Activated CD4-positive, alpha-beta memory T cell treated with anti-CD3 and anti-CD28 coated beads, Interleukin-2, amount 10 ng/mL, durations not matched to agents 7 days and 5 days (primary cell): ENCODE measurements at places on chromosomes 7 and 10.

- DNase-seq = no peak
Measured at GRCh38 chr7:47280114-47280513, 301.8 kb downstream of the TNS3 start.

GRCh38 chr10:76991621-76992020 is 646.0 kb downstream of the KCNMA1 start:
- DNase-seq = no peak

- DNase-seq = no peak
Measured at GRCh38 chr7:75861636-75862035, 17.2 kb upstream of the RHBDD2 start.

DNA sequence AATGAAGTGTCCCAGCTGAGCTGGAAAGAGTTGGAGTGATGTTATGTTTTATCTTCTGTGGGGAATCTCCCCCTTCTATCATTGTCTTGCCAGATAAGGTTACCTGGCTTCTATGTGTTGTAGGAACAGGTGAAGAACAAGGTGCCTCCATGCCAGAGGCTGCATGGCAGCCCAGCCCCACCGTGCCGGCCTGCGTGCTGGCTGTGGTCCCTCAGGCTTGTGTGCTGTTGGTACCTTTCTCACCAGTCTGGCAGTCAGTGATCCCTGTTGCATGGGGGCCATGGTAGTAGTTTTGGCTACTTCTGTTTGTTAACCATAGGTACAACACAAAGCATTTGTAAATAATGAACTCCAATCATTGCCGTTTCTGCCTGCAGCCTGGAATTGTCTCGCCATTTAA is 37.9 kb downstream of the CCM2 start:
- DNase-seq = no peak

GRCh38 chr7:71626206-71626605 is 494.3 kb downstream of the GALNT17 start:
- no peak for DNase-seq

GRCh38 chr10:101379663-101380352 is 25.8 kb downstream of the BTRC start:
- DNase-seq = no peak

DNA sequence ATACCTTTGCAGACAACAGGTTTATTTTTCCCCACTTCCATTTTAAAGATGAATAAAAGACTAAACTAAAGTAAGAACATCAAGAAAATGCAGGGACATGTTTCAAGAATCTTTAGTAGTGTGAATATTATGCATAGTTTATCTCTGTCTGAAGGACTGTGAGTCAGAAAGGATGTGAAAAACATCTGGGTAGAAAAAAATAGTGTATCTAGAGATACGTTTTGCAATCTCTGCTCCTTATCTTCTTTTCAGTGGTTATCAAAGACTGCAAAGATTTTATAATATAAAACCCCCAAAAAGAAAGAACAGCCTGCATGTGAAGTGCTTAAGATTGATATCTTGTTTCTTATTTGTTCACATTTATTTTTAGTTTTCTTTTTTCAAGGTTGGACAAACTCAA is 101.9 kb upstream of the ARHGAP21 start:
- DNase-seq = no peak

DNA sequence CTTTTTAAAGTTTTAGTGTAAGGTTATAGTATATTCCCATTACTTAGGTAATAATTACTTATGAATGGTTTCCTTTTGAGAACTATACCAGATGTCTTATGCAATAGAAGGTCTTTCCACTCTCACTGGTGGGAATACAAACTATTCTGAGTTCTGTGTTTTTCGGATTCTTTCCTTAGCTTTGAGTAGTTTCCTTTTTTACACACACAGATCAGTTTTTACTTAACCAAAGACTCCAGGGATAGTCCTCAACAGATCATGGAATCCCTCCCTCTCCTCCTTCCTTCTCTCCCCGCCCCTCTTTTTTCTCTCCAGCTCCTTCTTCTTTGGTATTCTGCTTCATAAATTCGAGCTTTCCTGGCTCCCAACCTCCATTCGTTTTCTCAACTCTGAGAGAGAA is 13.3 kb downstream of the COPG2 start:
- DNase-seq = no peak

DNA sequence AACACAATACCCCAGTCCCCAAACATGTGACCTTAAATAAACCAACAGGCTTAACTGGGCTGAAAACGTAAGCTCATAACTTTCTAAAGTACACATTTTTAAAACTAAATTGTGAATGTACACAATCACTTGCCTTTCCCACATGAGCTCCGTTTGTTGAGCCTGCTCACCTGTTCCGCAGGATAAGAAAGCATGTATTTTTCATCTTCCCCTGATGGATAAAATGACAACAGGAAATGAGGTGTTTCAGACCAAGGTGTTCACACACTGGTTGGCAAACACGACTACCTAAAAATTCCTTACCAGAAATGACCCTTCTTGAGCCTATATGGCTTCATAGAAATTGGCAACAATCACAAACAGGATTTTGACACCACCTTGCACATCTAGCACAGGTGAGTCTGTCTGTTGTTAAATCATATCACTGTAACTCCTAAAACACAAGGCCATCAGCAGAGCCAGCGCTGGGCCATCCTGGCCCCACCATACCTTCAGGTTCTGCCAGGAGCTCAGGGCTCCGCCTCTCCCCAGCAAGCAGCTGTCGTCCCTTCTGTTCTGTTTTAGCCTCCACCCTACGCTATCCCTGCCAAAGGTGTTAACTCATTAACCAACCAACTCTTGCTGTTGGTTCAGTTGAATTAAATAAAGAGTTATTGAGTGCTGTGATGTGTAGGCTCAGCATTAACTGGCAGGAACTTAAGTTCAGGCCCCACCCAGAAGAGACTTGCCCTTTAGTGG is 73.6 kb upstream of the RNF32 start:
- DNase-seq = no peak

GRCh38 chr7:130359276-130359857 is 14.8 kb downstream of the CPA5 start:
- DNase-seq = no peak

DNA sequence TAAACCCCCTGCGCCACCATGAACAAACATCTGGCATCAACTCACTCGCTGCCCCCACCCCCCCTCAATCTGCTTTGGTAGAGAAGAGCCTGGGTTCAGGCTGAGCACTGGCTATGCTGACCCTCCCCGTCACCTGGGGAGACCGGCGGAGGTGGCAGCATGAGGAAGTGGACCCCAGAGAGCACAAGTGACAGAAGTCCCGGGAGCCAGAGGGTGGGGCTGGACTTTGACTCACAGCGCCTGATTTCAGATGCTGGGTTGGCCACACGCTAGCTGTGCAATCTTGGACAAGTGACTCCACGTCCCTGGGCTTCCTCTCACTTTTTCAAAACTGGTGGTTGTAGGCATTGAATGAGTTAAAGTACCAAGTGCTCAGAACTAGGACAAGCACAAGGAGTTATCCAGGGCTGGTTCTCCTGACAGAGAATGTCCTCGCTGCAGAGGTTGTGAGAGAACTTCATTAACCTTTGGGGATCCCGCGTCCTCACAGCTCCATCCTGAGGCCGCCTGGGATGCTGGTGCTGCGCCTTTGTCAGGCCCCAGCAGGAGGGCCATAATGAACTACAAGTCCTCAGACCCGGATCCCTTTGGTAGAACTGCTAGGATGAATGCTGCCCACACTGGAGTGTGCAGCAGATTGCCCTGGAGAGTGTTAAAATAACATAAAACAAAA is 48.8 kb upstream of the RASGEF1A start:
- no peak for DNase-seq

DNA sequence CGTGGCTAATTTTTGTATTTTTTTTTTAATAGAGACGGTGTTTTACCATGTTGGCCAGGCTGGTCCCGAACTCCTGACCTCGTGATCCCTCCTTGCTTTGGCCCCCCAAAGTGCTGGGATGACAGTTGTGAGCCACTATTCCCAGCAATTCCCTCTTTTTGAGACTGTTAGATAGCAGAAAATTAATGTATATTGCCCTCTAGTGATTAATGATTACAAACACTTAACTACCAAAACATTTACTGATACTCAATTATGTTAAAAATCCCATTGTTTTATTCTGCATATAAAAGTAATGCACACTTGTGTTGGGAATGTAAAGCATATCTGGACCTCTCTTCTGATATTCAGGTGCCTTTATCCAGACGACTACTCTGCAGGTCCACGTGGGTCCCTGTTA is 41.2 kb upstream of the COBL start:
- DNase-seq = no peak

GRCh38 chr7:23808421-23808820 is 98.4 kb downstream of the STK31 start:
- no peak for DNase-seq

- no peak for DNase-seq
Measured at GRCh38 chr7:69700331-69700730, 102.1 kb downstream of the AUTS2 start.

DNA sequence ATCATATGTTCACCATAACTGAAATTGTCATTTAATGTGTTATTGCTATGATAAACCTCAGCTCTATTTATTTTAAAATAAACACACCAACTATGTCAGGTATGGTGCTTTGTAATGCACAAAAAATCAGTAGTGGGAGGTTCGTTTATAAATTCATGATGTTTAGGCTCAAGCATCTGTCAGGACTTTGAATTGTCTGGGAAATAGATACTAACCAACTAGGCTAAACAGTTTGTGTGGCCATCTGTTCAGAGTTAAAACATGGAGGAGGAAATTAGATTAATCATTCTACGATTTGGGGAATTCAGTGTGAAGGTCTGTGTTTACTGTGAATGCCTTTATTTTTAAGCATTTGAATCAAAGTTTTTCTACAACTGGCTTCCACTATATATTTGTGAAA is 212.6 kb upstream of the FZD8 start:
- no peak for DNase-seq

DNA sequence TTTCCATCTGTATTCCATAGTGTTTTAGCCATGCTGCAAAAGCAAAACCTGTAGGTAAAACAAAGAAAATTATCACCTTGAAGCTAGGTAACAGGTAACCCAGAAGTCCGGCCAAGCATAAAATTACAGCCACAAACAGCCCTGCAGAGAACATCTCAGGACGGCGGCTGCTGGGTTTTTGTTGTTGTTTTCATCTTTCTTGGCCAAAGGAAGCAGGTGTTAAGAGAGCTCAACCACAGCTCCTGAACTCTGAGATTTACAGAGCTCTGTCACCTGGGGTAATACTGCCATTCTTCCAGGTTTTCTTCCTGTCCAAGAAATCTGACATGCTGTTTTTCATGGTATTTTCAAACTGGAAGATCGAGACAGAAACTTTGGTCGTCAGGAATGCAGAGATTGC is 847 bp upstream of the SCIN start:
- no peak for DNase-seq

- DNase-seq = no peak
Measured at GRCh38 chr10:107064075-107064474, 100.4 kb downstream of the SORCS1 start.

DNA sequence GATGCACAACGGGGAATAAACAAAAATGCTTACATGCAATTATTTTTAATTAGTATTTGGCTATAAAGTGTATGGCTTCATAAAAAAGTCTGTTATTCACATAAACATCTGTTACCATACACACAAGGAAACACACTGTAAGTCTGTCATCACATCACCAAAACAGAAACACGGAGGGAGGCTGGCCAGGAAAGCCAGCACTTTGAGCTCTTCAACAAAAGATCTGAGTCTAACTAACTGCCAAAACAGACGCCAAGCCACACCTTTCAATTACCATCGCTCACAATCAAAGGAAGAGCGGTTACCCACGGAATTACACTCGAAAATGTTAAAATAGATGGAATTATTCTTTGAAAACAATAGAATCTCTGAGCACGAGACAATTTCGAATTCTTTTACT is 49.2 kb upstream of the MGMT start:
- DNase-seq = no peak

- DNase-seq = no peak
Measured at GRCh38 chr10:97788552-97789442, 17.0 kb upstream of the SFRP5 start.

DNA sequence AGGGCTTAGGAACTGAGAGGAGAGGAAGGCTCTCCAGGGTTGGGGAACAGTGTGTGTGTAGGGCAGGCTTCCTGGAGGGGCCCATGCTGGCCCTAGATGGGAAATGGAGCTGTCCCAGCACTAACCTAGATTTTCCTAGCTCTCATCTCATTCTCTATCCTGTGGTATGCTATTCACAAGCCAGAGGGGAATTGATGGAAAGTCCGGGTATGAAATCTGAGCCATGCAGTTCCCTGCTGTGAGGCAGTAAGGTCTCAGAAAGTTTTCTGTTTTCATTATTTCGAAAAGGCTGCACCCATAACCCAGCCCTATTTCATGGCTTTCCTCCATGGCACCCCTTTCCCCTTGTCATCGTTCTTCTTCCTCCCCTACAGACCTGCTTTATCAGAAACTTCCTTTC is 220.3 kb downstream of the RPS24 start:
- no peak for DNase-seq
